ENCODE measurements at places on chromosomes 3 and 15.

DNA sequence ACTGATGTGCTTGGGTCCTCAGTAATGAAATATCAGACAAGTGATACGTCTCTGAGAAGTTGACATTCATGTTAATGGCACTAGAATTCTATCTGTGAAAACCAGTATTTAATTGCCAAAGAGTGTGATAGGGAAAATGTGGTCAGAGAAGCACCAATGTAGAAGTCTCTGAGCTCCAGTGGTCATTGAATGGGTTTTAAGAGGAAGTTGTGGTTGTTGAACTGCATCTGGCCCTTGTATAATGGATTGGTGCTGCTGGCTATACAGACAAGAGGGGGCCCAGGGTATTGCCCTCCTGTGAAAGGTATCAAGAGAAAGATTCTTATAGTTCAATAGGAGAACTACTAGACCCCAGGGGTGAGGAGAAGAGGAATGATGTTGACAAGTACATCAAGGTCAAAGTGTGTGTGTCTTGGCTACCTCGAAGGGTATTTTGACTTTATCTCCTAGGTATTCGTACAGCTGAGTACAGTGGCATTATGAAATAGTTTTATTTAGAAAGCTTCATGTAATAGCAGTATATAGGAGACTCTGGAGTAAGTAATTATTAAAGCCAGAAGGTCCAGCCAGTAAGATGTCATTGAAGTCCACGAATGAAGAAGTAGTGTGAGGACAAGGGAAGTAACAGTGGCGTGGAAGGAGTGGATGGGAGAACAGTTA is 47.1 kb downstream of the CHD2 start:
- no peak for DNase-seq

DNA sequence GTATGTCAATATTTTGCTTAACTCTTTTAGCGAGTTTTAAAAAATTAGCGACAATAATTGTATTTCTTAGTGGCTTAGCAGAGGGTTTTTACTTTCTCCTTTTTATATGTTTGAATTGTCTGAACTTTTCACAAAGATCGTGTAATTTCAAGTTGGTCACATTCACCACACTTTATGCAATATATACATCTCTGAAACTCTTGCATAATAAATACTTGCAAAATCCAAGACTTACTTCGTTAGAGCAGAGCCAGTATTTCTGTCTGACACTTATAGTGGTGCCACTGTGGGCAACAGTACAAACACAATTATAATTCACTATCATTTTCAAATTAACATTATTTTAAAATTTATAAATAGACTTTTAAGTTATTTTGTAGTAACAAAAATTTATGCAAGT is 62.0 kb downstream of the SUCNR1 start:
- DNase-seq, result no peak

DNA sequence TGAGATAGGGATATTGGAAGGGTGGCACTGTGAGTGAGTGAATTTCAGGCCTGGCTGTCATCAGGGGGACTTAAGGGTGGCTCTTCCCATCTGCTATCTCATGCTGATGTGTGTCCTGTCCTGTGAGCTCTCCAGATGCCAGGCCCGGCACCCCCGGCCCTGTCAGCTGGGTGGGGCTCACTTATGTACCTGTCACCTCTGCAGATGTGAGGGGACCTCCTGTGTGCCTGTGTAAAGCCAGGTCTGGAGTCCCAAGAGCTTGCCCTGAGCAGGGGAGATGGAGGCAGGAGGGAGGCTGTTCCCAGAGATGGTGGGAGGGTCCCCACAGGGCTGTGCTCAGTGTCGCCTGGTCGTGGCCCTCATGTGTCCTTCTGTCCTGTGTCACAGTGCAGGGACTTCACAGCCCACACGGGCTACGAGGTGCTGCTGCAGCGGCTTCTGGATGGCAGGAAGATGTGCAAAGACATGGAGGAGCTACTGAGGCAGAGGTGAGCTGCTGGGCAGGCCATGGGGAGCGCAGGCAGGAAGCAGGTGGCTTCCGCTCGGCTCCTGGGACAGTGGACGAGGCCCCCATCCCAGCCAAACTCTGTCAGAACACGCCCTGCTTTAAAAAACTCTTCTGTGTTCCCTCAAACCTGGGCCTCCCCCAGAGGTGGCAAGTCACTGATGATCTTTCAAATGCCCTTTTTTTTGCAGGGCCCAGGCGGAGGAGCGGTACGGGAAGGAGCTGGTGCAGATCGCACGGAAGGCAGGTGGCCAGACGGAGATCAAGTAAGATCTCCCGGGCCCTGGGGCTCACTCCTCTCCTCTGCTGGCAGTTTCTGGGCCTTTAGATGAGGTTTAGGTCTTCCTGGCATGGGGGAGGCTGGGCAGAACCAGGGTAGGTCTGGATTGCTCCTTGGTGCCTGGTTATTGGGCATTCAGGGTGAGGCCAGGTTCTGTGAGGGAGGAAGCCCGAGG is 23.1 kb downstream of the PSTPIP1 start:
- DNase-seq, result no peak

DNA sequence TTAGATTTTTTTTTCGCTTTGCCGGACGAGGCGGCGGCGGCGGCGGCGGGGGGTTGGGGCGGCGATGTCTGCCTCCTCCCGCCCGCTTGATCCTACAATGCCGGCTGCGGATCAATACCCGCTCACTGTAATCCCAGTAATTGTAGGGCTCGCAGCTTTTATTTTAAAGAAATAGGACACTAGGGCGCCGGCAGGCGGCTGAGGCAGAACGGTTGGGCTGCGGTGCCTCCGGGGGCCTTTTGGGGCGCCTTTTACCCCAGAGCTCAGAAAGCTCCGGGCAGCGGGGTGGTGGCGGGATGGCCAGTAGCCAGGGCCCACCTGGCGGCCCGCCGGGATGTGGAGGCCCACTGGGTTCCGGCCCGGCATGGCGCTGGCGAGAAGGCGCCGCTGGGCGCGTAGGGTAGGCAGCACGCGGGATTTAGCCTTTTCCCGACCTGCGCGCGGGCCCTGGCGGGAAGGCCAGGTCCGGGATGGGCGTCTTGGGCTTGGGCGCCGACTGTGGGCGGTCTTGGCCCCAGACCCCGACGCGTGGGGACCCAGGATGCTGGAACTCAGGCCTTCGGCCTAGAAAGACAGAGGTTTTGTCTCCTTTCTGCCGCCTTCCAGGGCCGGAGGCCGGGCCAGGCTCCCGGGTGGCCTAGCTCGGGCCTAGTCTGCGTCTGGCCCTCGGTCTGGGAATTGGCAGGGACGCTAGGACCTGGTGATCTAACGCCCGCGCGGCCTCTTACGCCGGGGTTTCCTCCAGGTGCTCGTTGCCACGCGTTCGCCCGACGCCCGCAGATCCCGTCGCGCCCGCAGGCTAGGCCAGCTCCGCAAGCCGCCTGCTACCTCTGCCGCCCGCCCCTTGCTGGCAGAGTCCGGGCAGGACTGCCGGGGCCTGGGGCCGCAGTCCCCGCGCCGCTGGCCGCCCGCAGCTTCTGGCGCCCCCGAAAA is 15.5 kb upstream of the ONECUT1 start:
- no peak for DNase-seq

DNA sequence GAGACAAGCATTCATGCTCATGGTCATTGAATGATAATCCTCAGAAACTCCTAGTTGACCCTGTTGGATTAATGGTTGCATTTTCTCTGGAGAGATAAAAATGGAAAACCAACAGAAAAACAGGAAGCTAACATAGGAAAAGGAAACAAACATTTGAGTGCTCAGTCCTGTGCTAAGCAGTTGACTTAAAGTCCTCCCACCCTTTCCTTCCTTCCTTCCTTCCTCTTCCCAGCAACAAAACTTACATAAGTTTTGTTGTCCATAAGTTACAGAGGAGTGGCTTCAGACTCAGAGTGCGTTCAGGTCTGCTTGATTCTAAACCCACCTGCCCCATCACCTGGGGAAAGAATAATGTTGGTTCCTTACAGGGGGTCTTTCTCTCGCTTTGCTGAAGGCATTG is 163.8 kb upstream of the RGMA start:
- DNase-seq, result no peak

GRCh38 chr3:52023860-52024764 is 28.4 kb upstream of the RPL29 start:
- no peak for DNase-seq
